Fibroblast of villous mesenchyme (primary cell): ENCODE measurements at places on chromosomes 4 and X.
A peak's percentile ranks its signal among the peaks of the same experiment; 100 is the strongest.

GRCh38 chr4:77593101-77593500 is 12.5 kb upstream of the CXCL13 start:
- no peak for DNase-seq

DNA sequence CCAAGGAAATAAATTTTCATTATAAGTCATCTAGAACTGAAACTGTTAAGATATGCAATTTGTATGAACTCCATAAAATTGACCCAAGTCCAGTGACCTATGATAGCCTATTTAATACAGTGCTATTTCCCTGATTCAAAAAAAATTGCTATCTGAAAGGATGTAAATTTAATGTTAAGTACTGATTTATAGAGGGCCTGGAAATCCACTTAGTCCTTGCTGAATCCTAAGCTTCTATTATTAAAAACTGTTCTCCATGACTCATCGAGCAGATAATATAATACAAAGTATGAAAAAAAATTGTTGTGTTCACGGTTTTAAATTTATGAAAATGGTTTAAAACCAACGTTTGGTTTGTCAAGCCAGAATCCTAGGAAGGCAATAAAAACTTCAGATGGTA is 704.8 kb upstream of the AADAT start:
- DNase-seq = no peak

- peak; percentile 8 for DNase-seq
Measured at GRCh38 chrX:101357166-101357795, 8.7 kb upstream of the TIMM8A start.

GRCh38 chrX:97854086-97854485 is 970.4 kb downstream of the RPA4 start:
- DNase-seq = no peak

GRCh38 chrX:45712067-45712466 is 511.4 kb upstream of the DIPK2B start:
- DNase-seq = peak; percentile 74

- peak; percentile 86 for DNase-seq
Measured at GRCh38 chrX:154373340-154374306, 811 bp downstream of the FLNA start.

- DNase-seq = no peak
Measured at GRCh38 chr4:151807220-151807619, 46.4 kb upstream of the GATB start.

DNA sequence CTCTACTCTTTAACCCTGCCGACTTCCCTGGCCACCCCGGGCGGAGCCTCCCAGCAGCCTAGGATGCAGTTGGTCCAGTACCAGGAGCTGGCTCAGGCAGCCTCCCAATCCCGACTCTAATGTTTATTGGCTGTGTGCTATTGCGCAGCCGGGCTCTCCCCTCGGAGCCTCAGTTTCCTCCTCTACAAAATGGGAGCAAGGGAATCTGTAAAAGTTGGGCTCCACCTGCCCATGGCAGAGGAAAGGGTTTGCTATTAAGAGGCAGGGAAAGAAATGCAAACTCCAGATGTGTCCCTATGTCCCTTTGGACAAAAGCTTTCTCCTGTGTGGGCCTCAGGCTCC is 140.8 kb upstream of the PJA1 start:
- no peak for DNase-seq

DNA sequence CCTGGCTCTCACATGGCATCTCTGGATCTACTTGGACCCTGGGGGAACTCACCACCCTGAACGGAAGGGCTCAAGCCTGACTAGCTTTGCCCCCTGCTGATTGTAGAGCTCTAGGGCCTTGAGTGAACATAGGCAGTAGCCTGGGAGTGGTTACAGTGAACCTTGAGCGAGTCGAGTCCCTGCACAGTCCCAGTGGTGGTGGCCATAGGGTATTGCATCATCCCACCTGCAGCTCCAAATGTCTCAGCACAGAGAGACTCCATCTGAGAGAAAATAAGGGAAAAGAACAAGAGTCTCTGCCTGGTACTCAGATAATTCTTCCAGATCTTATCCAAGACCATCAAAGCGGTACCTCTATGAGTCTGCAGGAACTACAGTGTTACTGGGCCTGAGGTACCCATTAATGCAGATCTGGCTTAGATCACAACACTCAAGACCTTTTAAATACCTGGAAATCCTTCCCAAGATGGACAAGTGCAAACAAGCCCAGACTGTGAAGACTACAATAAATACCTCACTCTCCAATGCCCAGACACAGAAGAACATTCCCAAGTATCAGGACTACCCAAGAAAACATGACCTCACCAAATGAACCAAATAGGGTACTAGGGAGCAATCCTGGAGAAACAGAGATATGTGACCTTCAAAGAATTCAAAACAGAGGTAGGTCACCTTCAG is 167.5 kb upstream of the TET2 start:
- no peak for DNase-seq

- DNase-seq = peak; percentile 49
Measured at GRCh38 chr4:165364452-165365080, 14.2 kb upstream of the CPE start.

DNA sequence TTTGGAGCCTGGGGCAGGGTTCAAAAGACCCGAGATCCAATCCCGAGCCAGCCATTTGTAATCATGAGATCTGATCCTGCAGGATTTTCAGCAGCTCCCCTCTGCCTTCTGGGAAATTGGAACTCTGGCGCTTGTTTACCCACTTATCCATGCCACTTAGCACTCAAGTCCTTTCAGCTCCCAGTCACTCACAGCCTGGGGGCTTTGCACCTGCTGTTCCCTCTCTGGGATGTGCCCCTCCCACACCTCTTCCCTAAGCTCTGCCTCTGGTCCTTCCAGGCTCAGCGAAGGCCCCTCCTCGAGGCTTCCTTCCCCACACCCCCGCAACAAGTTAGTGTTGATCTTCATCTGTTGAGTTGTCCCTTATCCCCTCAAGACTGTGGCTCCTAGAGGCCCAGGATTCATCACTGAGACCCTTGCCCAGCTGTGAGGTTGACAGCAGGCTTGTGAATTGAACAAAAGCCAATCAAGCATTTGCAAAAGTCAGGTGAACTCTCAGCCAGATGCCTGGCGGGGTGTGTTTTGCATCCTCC is 99.1 kb upstream of the AFAP1 start:
- no peak for DNase-seq

- DNase-seq = no peak
Measured at GRCh38 chr4:143587703-143588102, 74.2 kb downstream of the SMARCA5 start.
